Hepatic stellate cell (primary cell): ENCODE measurements at places on chromosomes 7 and 10.

DNA sequence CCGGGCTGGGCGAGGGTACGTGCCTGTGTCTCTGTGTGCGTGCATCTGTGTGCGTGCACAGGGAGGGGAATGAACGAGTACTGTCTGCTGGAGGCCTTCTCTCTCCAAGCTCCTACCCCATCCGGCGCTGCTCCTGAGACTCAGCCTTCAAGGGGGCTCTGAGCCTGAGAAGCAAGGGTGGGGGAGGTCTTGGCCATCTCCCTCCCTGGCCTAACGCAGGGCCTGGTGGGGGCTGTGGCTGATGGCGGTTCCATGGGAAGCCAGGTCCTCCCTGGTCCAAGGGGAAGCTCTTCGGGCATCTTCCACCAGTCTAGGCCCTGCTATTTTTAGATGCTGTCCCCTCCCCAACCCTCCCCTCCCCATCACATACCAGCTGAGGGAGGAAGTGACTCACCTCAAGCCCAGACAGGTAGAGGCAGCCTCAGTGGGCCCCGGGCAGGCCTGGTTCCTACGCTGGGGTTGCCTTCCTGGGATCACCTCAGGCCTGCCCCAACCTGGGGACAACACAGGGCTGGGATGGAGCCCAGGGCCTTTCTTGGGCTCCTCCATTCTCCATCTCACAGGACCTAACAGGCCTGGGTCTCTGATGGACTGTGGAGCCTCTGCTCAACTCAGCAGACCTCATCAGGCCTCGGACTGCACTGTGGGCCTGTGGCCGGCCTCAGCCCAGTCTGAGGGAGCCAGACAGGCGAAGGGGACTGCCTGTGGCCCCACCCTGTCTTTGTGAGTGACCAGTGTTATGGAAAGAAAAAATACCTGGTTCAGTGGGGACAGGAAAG is 32.2 kb downstream of the DNAJB12 start:
- no peak for DNase-seq

GRCh38 chr10:79223091-79224048 is 123.9 kb upstream of the PPIF start:
- peak; percentile 66 for DNase-seq

DNA sequence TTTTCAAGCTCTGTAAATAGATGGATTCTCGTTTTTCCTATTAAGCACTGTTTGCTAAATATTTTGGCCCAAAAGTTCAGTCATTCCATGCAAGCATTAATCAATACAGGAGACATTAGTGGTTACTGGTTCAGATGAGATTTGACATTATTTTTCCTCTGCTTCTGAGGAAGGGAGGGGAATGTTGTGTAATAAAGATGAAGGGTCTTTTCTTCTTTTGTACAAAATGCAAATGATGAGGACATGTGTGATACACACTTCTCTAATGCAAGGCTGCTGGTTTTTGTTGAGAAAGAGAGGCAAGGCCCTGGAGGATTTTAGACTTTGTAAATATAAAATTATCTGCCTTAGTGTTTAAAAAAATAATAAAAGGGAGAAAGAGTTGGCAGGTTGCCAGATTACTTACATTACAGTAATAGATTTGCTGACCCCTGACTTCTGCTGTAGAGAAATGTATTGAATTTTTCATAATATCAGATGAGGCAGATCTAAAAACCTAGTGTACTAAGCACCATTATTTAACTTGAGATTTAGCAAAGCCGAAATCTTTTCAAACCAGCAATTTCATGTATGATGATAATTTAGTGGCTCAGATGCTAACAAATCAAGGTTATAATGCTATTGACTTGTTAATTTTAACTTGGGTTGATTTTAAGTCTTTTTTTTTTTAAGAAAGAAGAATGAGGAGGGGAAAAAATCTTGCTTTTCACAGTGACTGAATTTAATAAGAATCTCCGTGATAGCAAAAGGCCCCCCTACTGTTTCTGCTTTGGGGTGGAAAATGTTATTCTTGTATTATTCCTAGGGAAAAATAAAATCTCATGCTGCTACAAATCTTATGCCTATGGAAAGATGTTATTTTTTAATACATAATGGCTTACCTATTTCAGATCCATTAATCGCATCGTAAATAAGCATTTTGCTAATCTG is 180.1 kb downstream of the ARID5B start:
- DNase-seq = no peak

GRCh38 chr10:77158666-77159065 is 478.9 kb downstream of the KCNMA1 start:
- no peak for DNase-seq

GRCh38 chr7:82623812-82624211 is 180.2 kb upstream of the CACNA2D1 start:
- DNase-seq = no peak

- no peak for DNase-seq
These were observed 6.5 kb downstream of the WDR91 start for GRCh38 chr7:135204876-135205275.

GRCh38 chr10:35420044-35420443 is 83.7 kb downstream of the CCNY start:
- no peak for DNase-seq

DNA sequence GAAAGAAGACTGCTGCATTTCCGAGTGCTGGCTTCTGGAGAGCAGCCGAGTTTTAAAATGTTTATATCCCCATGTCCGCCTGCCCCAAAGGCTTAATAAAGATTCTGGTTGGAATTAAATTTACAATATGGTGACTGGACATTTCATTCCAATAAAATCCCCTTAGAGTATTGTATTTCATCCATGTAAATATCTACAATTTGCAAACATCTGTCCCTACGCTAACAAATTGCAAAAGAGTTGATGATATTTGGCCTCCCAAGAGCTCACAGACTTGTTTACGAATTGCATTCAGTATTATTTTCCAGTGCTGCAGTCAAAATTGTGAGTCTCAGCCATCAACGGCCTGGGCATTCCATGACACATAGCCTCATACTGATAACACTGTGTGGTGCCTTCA is 50.1 kb downstream of the PLEKHS1 start:
- no peak for DNase-seq

GRCh38 chr10:124646483-124647352 is 97.5 kb downstream of the FAM53B start:
- peak; percentile 90 for DNase-seq

- peak; percentile 99 for DNase-seq
These were observed 166.3 kb downstream of the NEURL1 start for GRCh38 chr10:103659674-103660363.

GRCh38 chr7:132489776-132490237 is 86.5 kb downstream of the PLXNA4 start:
- no peak for DNase-seq

DNA sequence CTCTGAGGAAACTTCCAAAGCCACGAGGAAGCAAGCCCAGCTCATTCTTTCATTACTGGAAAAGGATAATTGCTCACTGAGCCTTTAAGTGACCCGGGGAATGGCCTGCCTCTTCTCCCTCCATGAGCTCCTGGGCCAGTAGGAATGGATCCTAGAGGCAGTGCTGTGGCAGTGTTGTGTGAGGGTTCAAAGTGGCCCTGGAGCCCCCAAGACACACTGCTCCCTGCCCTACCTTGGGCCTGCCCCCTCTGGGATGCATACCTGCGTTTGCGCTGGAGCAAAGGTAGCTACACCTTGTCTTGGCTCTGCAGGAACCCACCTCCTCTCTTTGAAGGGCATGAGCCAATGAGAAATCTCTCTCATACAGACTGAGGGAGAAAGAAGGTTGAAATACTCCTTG is 115.8 kb upstream of the ANLN start:
- DNase-seq = no peak

DNA sequence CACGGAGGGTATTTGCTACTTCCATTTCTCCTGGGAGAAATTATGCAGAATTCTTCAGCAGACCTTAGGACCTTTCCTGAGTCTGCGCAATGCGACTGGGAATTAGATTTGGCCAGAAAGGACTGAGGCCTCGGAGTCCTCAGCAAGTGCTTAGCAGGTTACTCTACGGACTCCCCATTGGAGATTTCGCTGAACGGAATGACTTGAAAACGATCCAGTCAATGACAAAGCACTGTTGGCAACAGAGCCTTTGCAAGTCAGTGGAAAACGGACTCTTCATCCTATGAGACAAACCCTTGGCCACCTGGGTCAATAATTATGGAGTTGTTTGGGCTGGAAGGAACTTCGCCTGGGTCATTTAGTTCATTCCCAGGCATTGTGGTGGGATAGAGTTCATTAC is 107.4 kb downstream of the FAM204A start:
- DNase-seq = no peak

- DNase-seq = no peak
These were observed 84.9 kb downstream of the LANCL2 start for GRCh38 chr7:55449992-55450535.

- DNase-seq = no peak
These were observed 187.7 kb downstream of the GFRA1 start for GRCh38 chr10:116085323-116085722.

- no peak for DNase-seq
These were observed 183.6 kb upstream of the NFE2L3 start for GRCh38 chr7:25968205-25968993.

DNA sequence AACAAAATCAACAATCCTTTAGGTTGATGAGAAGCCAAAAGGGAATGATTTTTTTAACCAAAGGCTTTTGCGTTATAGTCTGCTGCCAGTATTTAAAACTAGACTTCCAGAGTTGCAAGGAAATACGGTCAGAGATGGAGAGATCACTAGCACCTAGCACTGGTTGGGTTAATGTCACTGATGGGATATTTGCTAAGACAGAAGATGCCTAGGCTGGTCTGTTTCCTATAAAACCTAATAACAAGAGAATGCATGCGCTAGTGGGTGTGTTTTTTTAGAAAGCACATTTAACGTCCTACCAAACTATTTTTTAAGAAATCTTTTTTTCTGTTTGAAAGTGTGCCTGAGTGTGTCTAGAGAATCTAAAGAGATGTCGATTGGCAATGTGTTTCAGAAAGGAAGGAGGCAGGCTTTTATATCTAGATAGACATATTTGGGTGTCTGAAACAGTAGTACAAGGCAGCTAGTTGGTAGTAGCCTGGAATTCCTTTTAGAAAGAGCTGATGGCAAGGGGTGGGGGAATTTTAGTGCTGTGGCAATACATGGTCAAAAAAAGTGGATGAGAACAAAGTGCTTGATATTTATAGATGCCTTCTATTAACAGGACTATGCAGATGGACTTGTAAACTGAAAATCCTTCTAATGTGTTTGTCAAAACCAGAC is 863 bp downstream of the CALD1 start:
- DNase-seq = no peak

DNA sequence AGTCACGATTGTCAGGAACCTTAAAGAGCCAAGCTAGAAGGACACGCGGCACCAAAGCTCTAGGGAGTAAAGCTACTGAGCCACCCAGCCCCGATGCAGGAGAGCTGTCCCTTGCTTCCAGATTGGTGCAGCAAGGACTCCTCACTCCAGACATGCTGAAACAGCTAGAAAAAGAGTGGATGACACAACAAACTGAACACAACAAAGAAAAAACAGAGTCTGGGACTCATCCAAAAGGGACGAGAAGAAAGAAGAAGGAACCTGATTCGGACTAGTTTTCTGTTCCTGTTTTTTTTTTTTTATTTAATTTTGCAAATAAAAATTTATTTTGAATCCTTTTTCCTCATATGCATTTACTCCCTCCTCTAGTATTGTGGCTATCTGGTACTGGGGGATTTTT is 11.4 kb upstream of the HKDC1 start:
- DNase-seq = no peak

- no peak for DNase-seq
These were observed 38.8 kb downstream of the OGDH start for GRCh38 chr7:44645254-44645653.

DNA sequence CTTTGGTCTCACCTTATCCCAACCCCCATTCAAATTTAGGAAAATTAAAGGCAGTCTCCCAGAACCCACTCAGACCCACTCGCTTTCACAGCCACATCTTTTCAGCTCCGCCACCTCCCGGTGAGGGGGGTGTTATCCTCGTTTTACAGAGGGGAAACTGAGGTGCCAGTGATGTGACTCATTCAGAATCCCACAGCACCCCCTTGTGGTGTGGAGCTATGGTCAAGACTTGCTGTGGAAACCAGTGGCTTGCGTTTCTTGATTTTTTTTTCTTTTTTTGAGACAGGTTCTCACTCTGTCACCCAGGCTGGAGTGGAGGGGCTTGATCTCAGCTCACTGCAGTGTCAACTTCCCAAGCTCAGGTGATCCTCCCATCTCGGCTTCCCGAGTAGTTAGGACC is 27.6 kb downstream of the SLC35G1 start:
- DNase-seq = no peak

- no peak for DNase-seq
These were observed 35.1 kb upstream of the C10orf67 start for GRCh38 chr10:23379686-23380085.

- no peak for DNase-seq
These were observed 27.3 kb downstream of the SMKR1 start for GRCh38 chr7:129529643-129530042.

DNA sequence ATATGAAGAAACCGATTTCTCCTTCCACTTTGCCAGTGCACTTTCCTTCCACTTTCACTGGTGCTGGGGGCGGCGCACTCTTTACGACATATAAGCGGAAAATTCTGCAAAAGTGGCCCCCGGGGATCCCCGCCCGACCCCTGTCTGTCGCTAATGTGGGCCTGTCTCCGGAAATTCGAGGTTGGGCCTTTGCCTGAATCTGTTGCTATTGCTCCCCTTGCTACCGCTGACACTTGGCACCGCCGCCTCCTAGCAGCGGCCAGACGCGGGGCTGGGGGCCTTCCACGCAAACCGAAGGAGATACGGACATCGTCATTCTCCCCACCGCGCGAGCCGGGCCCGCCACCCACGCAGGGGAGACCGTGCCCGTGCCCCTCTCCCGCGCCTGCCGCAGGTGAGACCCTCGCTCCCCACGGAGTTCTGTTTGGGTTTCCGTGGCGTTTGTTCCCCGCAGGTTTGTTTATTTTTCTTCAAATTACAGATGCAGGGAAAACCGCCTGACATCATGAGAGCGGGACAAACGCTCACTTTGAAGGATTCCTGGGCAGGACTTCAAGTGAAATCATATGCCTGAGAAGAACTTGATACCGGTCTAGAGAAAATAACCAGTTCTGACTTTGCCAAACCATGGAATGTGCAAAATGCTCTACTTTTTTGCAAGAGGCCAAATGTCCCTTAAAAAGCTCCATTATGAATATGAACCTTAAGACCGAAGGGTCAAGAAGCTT is 5.0 kb downstream of the TWIST1 start:
- no peak for DNase-seq

- no peak for DNase-seq
These were observed 631 bp upstream of the PRKRIP1 start for GRCh38 chr7:102395592-102395872.

DNA sequence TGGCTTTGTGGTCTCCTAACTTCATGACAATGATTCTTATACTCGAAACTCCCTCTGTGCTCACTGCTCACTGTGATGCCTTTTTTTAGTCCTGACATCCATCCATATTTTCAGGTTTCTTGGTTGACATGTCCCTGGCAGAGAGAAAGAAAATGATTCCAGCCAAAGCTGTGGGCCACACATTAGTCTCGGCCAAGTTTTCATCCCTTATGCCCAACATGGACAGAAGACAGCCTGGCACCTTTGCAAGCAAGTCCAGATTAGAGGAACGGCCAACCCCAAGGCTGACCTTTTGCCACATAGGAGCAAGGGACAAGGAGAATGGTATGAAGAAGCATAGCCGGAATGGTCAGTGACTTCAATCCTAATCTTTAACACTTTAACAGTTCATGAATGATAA is 8.7 kb upstream of the OPALIN start:
- DNase-seq = no peak

GRCh38 chr7:76257973-76258372 is 44.5 kb upstream of the HSPB1 start:
- no peak for DNase-seq

- DNase-seq = no peak
These were observed 74.7 kb upstream of the PFKP start for GRCh38 chr10:2992401-2993198.
